ENCODE measurements at places on chromosomes 12 and 14.

DNA sequence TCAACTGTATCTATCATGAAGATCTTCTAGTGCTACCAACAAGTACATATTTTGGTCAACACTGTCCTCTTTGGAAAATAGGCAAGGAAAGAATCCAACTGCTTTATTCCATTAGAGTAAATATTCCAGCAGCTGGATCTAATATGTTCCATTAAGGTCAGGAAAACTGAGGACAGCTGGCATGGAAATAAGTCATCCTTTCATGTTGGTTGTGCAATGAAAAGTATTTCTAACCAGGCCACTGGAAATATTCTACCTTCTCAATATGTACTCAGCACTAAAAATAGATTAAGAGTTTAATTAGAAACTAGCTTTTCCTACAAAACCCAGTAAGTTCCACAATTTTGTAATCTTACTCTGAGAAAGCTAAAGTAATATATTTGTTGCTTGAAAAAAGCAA is 19.6 kb downstream of the HIGD1C start:
- no peak for DNase-seq

GRCh38 chr14:91207008-91207407 is 37.5 kb downstream of the GPR68 start:
- no peak for DNase-seq

DNA sequence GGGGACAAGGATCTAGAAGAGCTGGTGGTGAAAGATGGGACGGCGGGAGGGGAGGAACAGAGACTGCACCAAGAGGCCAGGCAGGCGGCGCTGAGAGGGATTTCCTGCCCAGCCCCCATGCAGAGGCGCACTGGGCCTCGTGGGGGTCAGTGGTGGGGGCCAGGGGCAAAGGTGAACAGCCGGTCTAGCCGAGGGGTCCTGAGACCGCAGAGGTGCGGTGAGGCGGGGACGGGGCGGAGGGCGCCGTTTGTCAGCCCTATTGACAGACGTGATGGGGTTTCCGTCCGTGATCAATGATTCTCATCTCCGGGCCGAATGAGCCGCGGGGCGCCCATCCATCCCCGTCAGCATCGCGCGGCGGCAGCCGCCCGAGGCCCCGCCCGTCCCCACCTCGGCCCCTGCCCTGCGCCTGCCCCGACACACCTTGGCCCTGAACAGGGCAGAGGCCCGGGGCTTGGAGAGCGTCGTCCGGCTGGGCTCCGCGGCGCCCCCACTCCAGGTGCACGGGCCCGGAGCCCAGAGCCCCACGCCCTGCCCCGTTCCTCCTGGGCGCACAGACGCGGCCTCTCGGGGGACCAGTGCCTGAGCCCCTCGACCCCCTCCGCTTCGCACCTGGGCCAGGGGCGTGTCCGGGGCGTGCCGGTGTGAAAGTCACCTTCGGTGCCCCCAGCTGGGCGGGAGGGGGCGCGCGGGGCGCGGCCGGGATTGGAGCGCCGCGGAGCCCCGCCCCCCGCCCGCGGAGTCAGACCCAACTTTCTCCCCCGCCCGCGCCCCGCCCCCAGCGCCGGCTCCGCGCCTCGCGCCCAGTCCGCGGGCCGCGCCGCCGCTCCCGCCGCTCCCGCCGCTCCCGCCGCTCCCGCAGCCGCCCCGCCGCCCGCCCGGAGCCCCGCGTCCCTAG is at the start of gene NXPH4:
Gene NXPH4, plus strand, starts transcription at position 781 of the 898 bp plus-strand sequence. CDS start 176 bp downstream, outside the sequence.
- DNase-seq: no peak

- DNase-seq: no peak
These were observed 687.3 kb upstream of the MIS18BP1 start for GRCh38 chr14:45940318-45940717.

- DNase-seq: no peak
These were observed 49.8 kb downstream of the B4GALNT3 start for GRCh38 chr12:509500-509899.

- no peak for DNase-seq
These were observed 33.0 kb downstream of the BHLHE41 start for GRCh38 chr12:26091822-26092221.

GRCh38 chr12:127422935-127423566 is 843.9 kb upstream of the TMEM132C start:
- DNase-seq: no peak

- no peak for DNase-seq
These were observed 76.9 kb downstream of the LIN52 start for GRCh38 chr14:74161526-74162158.

DNA sequence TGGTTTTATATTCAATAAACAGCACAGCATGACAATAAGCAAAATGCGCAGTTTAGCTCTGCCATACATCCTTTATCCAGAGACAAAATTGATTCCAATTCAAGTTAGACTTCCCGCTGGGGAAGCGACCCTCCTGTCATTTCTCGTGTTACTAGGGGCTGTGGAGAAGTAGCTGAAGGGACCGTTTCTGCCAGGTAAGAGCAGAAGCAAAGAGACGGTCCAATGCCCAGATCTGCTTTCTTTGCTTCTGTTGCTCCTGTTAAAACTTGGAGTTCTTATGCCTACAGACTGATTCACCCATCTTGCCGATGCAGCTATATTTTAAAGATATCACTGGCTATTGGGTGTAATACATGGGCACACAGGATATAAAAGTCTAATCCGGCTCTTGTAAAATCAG is 156.8 kb upstream of the AVPR1A start:
- DNase-seq: no peak

GRCh38 chr14:104451474-104451873 is 128.1 kb upstream of the C14orf180 start:
- DNase-seq: peak; percentile 59

DNA sequence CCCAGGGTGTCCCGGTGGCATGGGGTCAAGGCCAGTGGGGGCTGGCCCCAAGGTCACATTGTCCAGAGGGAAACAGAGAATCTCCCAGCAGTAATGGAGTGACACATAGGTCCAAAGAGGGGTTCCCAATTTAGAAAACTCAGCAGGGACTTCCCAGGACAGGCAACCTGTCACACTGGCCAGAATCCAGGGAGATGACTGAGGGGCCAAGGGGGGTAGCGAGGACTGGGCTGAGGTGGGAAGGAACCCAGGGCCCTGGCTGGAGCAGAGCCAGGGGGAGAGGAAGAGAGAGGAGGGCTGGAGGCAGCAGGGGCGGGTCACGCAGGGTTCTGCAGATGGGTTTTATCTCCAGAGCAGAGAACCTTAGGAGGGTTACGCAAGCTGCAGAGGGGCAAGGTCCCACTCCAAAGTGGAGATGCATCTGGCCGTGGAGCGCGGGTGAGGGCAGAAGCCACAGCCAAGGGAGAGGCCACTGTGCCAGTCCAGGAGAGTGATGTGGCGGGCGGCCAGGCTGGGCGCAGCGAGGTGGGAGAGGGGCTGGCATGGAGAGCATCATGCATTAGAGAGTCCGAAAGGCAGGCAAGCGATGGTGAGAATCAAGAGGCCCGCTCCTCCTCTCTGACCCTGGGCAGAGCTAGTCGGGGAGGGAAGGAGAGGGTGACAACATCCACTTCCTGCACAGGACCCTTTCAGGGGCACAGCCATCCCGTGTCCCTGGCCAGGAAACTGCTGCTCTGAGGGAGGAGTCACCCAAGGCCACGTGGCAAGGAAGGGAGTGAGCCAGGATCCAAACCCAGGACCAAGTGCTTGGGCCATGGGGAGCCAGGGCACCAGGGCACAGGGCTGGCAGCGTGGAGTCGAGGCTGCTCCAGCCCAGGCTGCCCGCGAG is 29.0 kb downstream of the NCOR2 start:
- no peak for DNase-seq

DNA sequence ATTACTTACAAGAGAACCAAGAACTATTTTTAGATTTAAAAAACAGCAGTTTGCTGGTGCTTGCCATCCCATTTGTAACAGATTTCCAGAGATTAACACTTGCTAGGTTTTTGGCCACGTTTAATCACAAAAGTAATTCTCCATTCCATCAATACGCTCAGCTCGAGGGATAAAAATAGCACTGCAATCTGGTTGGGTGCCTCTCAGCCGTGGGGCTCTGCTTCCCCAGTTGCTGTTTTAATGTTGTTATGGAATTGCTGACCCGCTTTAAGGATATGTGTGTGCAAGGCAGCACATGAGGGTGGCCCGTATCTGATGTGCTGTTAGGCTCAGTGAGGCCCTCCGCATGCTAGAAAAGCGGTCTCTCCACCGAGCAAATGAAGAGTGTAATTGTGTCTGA is 222.2 kb upstream of the TMEM260 start:
- no peak for DNase-seq

DNA sequence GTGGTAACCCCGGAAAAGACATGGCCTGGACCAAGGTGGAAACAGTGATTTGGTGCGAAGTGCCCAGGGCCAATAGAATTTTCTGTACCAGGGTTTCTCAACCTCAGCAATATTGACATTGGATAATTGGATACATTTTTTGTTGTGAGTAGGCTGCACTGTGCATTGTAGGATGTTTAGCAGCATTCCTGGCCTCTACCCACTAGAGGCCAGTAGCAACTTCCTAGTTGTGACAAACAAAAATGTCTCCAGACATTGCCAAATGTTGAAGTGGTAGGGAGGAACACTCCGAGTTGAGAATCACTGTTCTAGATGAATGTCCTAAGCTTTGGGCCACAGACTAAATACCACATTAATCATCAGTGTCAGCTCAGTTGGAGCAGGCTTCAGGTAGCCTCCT is 6.2 kb upstream of the CGRRF1 start:
- DNase-seq: no peak

- DNase-seq: no peak
These were observed 229.8 kb downstream of the ALX1 start for GRCh38 chr12:85509857-85510256.

- DNase-seq: no peak
These were observed 1131.1 kb downstream of the TMEM121 start for GRCh38 chr14:106657460-106657859.

DNA sequence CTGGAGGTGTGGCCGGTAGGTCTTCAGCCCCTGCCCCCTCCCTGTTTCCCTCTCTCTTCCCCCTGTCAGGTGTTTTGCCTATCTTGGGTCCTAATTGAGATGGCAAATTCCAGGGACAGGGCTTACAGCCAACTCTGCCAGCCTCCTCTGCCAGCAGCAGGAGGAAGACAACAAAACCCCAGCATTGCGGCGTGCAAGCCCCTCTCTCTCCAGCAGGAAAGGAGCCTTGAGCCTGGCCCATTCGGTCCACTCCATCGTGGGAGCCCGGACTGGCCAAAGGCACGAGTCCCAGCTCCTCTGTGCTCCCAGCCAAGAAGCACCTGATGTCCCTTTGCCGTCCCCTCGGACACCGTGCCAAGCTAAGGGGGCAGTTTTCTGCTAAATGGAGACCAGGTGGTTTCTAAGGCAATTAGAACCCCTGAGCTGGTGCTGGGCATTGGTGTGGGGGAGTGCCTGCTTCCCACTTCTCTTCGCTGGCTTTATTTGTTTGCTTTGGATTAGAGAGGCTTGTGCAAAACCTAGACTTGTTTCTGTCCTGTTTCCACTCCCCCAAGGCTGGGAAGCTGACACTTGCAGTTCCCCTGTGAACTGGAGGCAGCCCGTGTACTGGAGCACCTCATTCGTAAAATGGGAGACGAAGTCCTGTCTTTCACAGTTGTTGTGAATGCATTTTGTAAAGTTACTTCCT is 57.1 kb upstream of the LHX5 start:
- no peak for DNase-seq

DNA sequence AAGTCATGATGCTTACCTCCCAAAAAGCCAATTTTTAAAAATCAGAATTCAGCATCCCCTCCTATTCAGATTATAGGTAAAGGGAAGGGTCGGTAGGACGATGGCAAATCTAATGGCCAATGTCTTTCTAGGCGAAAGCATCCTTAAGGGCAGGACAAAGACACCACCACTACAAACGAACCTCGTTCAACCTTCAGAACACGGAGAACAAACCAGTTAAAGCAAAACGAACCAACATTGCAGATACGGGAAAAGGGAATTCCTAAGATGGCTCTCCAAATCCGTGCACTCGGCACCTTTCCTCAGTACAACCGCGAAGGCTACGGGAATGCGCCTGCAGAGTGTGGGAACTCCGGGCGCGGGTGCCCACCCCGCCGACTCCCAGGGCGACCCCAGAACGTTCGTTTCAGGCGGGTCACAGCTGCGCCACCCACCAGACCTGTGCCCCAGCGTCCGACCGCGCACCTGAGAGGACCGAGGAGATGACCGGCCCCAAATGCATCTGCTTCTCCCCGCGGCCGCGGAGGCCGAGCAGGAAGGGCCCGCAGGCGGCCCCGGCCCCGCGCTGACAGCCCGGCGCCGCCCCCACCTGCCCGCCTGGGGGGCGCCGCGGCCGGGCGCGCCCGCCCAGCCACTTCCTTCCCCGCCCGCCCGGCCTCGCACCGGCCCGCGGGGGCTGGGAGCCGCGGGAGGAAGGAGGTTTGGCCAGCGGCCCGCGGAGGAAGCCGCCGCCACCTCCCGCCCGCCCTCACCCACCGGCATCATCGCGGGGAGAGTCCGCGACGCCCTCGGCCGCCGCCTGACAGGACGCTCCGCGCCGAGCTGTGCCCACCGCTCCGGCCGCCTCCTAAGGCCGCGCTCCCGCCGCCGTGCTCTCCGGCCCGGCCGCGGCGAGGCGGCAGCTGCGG is 578 bp downstream of the PPP1R13B start:
- no peak for DNase-seq

DNA sequence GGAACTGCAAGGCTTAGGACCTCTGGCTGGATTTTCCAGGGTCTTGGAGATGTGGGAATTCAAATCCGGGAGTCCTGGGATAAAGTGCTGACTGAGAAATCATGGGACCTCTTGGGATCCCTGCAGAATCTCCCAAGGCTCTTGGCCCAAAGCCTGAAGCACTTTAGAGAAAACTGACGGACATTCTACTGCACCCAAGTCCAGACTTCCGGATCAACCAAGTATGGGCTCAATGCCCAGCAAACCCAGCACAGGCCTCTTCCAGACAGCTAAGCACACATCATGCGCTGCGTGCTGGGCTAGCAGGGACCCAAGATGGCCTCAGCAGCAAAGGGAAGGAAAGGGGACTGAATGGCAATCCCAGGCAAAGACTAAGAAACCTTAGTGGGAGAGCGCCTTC is 85.0 kb downstream of the ACTN1 start:
- peak; percentile 74 for DNase-seq

DNA sequence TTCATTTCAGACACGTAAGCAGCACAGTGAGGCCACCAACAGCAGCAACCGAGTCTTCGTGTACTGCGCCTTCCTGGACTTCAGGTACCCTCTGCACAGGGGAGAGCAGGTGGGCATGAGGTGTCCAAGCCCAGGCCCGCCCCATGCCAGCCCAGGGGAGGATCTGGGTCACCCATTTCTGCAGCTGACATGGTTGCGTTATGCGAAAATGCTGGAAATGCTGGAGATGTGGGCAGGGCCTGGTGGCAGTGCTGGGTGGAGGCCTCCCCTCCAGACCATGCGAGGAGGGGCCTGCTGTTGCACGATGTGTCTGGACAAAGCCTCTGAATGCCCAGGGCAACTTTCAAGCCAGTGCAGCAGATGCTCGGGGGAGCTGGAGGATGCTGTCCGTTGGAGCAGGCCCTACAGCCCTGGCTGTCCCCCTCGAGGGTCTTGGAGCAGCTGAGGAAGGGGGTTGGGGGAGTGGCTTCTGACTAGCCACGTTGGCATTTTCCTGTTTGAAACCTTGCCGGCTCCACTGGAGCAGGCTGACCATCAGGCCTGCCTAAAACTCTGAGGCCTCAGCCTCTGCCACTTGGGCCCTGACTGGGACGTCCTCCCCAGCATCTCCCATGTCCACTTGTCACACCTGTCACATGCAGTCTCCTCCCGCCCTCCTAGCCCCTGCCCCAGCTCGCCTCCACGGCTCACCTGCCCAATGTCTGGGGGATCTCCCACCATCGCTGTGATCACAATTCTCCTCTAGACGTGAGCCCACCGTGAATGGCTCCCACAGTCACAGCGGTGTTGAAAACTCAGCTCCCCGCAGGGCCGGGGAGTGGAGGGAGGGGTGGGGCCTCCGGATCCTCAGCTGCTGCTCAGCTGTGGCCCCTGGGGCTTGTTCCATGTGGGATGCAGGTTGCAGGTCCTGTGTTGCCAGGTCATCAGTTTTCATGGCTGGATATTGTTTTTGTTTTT is 123.4 kb downstream of the ADGRD1 start:
- peak; percentile 62 for DNase-seq

GRCh38 chr12:26987634-26988424 is 26.4 kb downstream of the TM7SF3 start:
- no peak for DNase-seq
